ENCODE measurements at places on chromosomes 5 and 9.

DNA sequence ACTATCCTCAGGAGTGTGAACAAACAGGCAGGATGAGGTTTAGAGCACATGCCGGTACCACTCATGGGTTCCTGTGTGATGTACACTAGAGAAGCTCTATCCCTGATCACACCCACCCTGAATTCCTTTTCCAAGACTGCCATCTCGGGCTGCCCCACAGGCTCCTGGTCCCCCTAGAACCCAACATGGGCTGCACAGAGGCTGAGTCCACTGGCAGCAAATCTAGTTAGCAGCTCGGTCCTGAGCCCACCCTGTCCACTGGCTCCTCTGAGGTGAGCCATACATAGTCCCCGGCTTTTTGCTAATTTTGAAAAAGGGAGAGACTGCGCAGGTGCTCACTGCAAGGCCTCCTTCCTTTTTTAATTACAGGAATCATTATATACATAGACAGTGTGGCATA, 227.0 kb downstream of the FSTL4 start:
- no peak for DNase-seq

DNA sequence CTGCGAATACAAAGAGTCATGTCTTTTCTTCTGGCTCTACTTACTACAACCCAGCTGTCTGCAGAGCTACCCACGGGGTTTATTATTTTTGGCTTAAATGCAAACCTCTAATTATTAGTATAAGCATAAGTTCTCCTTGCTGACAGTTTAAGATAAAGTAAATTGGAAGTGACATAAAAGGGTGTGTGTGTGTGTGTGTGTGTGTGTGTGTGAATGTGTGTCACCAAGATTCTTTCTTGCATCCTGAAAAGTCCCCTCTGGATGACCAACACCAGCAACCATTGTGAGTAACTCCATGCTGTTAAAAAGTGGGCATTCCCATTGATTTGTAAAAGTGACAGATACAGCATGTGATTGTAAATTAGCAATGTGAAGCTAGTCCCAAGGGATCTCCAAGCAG, 803.8 kb upstream of the ZNF608 start:
- no peak for DNase-seq

DNA sequence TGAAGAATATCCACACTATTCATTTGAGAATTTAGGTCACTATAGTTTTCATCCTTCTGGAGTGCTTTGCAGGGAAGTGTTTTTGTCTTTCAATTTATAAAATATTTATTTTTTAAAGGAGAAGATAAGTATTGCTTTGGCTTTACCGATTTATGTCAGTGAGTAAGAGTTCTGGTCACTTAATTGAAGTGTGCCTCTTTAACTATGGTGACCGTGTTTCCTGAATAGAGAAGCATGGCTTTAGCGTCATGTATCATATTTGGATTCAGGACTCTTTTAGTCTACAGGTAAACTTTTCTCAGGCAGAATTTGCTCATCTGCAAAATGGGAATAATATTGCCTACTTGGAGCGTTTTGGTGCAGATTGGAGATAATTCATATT, 902 bp downstream of the BDP1 start:
- no peak for DNase-seq

GRCh38 chr5:60473654-60474053, 226.3 kb downstream of the DEPDC1B start:
- DNase-seq: no peak

- DNase-seq: no peak
Measured at GRCh38 chr9:95495961-95496360, 20.8 kb downstream of the PTCH1 start.

GRCh38 chr5:133969654-133970324, 1.4 kb upstream of the C5orf15 start:
- DNase-seq: no peak

- DNase-seq: no peak
Measured at GRCh38 chr5:124252747-124253146, 493.7 kb downstream of the ZNF608 start.

DNA sequence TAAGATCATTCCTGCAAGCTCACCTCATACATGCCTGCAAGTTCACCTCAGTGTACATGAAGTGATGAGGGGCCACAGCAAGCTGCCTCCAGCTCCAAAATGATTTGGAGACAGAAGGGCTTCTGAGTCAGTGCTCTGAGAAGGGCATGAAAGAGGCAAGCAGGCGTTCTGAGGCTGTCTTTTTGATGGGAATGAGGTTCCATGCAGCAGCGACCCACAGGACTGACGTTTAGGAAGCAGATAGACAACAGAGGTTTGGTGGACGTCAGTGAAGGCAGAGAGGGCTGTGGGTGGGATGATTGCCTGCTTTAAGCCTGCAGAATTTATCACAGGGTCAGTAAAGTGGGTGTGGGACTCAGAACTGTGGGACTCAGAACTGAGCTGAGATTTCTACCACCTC, 8.9 kb upstream of the SMIM32 start:
- no peak for DNase-seq

GRCh38 chr9:134644725-134645606, 3.4 kb downstream of the COL5A1 start:
- DNase-seq: no peak

- no peak for DNase-seq
Measured at GRCh38 chr5:55749387-55749786, 11.5 kb downstream of the DDX4 start.

DNA sequence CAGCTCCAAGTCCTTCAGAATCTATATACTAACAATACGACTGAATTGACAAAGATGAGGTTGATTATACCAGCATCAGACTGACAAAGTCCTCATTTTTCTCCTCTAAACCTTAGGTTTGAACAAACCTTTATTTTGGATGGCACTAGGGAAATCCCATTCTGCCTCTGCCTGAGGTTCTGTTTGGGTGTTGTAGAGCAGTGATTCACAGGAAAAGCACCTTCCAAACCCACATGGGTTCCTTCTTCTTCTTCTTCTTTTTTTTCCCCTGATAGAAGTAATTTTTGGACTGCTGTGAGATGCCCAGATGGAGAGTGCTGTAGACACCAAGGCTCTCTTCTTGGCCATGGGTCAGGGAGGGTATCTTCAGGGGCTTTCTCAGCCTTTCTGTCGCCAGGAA, 164.9 kb upstream of the PAPPA start:
- DNase-seq: no peak

GRCh38 chr5:106397700-106398099, 1273.0 kb downstream of the EFNA5 start:
- DNase-seq: no peak

- no peak for DNase-seq
Measured at GRCh38 chr5:114665551-114665950, 303.7 kb downstream of the KCNN2 start.

DNA sequence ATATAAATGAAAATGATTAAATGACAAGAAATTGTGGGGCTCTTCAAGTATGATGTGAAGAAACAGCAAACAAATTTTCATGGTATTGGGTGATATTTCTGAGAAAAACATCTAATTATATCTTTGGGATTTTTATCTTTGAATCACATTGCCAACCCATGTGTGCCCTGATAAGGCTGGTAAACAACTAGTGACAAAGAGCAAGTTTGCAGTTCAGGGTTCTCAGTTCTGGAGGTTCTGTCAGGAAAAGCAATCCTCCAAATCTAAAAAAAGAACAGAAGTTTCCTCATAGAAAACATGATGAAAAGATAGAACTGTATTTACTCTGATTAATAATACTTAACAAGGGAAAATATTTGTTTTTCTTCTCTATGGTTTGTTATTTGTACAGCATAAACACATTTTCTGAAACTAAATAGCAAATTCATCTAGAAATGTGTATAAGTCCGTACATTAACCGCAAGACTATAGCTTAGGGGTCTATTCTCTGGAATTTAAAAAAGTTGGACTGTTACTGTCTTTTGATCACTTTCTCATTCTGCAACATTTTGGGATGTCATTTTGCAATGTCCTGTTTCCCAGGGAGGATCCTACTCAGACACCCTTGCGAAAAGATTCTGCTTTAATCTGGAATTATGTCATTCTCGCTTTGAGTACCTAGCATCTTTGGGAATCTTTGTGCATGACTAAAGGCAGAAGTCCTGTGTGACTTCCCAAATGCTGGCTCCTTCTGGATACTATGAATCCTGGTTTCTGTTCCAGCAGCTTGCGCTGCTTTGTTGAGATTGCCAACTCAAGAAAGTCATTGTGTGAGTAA, 308.5 kb downstream of the ADGRV1 start:
- no peak for DNase-seq

DNA sequence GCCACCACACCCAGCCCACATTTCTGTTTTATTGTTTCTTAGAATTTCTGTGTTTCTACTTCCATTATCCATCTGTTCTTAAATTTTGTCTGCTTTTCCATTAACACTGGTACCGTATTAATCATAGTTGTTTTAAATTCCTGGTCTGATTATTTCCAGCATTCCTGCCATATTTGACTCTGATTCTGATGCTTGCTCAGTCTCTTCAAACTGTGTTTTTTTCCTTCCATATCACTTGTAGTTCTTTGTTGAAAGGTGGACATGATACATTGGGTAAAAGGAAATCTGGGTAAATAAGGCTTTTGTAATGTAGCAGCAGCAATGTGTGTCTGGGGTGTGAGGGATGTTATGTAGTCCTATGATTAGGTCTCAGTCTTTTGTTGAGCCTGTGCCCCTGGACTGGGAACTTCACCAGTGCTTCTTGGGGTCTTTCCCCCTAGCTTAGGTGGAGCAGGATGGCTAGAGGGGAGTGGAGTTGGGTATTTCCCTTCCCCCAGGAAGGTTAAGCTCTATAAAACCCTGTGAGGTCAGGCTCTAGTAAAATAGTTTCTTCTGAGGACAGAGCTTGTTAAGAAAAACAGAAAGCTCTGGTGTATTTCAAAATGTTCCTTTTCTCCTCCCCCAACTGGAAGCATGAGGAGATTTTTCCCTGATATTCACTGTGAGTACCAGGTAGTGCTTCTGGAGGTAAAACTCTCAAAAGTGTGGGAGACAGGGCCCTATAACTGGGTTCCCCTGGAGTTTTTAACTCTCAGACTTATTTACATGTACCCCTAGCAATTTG, 10.1 kb upstream of the TMOD1 start:
- DNase-seq: no peak

DNA sequence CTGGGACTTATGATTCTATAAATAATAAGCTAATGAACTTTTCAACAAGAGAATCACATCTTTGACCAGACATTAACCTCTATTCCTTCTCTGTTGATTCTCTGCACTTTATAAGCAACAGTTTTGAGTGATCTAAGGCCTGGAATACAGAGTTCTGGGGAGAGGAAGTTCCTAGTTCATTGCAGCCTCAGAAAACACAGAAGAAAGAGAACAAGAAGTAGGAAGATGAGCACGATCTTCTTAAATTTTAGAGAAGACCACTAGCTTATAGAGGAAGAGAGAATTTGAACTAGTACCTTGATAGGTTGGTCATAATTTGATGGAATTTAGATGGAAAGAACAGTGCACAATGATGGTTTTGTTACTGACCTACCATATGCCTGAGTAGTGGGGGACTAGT, 8.5 kb upstream of the C9orf72 start:
- DNase-seq: no peak

DNA sequence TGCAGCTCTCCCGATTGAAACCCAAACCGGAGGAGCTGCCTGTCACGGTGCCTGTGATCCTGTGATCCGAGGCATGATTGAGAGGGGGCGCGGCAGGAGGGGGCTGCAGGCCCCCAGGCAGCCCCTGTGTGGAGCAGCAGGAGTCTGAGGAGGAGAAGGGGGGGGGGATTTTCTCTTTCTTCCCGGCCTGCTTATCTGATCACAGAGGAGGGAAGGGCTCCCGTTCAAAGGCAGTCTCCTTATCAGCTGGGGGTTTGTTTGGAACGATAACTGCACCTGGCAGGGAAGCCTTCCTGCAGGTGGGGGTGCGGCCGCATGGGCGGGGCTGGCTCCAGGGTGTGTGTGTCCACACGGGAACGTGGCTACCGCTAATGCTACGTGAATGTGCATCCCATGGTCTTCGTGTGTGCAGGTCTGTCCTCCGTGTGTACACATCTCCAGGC, 38.4 kb downstream of the LMX1B start:
- DNase-seq: no peak

DNA sequence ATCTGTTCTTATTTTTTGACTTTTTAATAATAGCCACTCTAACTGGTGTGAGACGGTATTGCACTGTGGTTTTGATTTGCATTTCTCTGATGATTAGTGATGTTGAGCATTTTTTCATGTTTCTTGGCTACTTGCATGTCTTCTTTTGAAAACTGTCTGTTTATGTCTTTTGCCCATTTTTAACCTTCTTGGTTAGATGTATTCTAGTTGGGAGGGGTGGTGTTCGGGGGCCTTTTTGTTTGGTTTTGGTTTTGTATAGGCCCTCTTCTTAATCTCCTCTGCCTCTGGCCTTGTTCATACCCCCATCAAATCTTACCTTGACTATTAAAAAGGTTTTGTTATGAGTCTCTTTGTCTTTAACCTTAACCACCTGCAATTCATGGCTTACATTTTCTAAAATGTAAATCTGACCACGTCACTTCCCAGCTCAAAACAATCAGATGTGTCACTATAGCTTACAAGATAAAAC, 107.8 kb upstream of the NR4A3 start:
- DNase-seq: no peak

DNA sequence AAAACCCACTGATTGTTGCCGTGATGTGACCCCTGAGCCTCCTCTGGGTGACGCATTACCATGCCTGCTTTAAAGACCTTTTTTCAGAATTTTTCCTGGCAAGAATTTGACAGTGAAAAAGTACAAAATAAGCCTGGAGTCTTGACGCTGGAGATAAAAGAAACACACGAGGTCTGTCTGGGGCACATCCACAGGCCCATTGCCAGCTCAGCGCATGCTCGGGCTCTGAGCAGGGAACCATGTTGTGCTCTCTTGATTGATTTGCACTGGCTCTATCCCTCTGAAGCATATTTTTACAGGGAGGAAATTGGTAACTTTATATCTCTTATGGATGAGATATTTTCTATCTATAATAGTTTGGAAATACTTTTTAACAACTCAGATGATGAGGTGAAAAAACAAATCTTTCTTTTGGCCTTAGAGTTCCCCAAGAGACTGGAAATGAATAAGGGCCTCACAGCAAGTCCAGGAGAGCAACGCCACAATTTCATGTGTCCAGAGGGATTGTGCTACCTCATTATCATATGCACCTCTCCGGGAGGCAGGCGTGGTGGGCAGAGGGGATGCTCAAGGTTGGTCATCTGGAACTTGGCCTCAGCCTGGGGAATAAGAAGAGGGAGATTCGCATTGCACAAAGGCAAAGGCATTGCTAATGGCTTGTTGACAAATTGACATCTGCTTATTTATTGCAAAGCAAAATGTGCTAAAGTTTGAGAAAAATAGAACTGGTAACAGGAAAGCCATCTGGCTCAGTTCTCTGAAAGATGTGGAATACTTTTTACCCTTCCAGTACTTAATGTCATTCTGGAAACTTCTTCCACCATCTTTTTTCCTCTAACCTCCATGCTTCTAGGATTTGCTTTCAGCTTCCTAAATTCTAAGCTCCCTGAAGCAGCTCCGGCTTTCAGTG, 183.8 kb downstream of the PJA2 start:
- DNase-seq: no peak

DNA sequence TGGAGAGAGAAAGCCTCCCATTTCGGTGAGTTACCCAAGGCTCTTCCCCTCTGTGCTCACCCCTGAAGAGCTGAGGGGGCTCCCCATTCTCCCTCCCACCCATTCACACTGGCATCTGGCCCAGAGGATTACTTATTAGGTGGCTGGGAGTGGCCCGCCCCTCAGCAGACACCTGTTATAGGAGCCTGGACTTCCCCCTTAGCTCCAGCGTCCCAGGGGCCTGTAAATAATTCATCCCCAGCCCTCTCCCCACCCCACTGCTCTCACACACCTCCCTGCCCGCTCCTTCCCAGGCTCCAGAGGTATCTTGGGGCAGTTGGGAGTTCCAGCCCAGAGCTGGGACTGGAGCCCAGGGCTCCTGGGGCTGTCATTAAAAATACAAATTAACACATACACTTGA, 11.6 kb upstream of the SLC6A7 start:
- DNase-seq: no peak

- DNase-seq: no peak
Measured at GRCh38 chr9:113645227-113645977, 181.9 kb downstream of the RGS3 start.
